Urothelium cell line (cell line): ENCODE measurements at places on chromosomes 4 and X.
A peak's percentile ranks its signal among the peaks of the same experiment; 100 is the strongest.

DNA sequence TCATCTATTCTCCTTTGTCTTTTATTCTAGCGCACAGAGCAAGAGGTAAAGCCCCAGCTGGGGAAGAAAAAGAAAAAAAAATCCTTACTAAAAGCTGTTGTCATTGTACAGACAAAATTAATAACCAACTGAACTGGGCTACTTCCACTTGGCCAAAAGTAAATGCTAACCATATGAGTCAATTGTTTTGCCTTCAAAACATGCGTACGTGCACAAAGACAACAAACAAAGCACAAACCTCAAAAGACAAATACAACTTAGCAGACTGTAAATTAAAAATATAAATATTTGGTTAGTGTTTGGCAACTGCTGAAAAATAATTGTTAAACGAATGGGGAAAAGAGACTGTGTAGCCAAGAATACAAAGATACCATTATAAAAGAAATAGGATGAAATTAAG is 5.9 kb downstream of the EDA2R start:
- DNase-seq = no peak

GRCh38 chrX:130196466-130196865 is 24.7 kb downstream of the RAB33A start:
- DNase-seq = no peak

DNA sequence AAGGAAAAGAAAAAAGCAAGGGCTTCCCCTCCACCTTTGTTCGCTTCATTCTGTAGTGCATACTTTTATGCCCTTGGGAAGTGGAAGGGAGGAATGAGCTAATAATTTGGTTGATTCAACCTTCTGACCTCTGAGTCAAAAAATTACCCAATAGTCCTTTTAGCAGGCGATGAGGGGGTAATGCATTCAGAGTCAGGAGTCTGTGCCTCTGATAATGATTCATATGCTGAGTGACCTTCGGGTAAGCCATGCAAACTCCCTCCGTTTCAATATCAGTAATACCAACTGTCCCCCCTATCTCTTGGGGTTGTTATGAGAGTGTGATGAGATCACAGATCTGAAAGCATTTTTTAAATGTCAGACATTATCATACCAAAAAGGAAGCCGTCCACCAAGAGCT is 41.6 kb upstream of the ACSL4 start:
- peak; percentile 1 for DNase-seq

- DNase-seq = no peak
Measured at GRCh38 chr4:185396724-185397385, at the start of gene ANKRD37. Gene ANKRD37, plus strand, starts transcription at chr4:185396841. Its CDS starts 83 bp downstream, at chr4:185396924.

- peak; percentile 45 for DNase-seq
Measured at GRCh38 chr4:164779811-164780216, 25.9 kb downstream of the SMIM31 start.

DNA sequence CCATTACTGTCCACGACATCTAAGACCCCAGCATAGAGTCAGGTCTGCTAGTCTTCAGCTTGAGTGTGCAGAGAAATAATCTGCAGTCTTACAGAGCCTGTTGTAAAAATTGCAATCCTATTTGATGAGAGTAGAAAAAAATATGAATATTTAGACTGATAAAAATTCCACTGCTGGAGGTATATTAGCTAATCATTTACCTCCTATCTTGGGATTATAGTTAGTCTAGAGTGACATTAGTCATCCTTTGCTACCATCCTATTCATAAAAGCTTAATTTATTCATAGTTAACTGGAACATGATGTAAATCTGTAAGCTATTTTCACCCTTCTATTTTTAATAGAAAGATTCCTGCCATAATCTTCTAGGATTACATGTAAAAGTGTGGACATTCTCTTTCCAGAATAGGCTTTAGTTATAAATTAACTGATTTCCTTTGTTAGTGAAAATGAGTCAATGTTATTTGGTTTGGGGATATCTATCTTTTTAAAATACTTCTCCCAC is 26.7 kb downstream of the C4orf54 start:
- no peak for DNase-seq
